Aorta (tissue), 5 donors: ENCODE measurements at places on chromosomes 6 and 20. TPM values are rescaled to one million over a fixed set of nuclear protein-coding genes. Genes with fewer than 3 reads are reported as not detected.

The HCRTR2 gene
- polyA plus RNA-seq = not detected

DNA sequence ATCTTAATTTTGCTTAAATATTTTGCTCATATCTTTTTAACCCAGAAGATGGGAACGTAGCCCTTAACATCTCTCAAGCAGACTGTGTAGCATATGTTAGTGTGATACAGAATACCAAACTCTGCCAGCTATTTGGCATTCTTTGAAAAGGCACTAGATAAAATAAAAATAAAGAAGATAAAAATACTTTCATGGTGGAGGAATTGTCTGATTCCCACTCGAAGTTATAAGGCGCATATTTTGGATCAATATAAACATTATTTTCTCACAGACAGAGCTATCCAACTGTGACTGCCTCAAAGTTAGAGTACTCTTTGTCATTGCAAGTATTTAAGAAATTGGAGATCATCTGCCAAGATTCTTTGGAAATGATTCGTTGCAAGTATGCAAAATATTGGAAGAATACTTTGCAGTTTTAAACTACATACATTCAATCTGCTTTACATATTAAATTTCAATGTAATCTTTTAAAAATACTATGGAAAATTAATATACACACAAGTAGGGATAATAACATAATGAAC lies 10.8 kb upstream of the EEF1E1 start:
- no peak for DNase-seq

- no peak for DNase-seq
Observed at GRCh38 chr6:40492187-40492586, 95.0 kb downstream of the LRFN2 start.

- DNase-seq = no peak
Observed at GRCh38 chr6:22473991-22474682, 95.2 kb upstream of the HDGFL1 start.

The RIN2 gene
- 24.7 TPM for polyA plus RNA-seq

DNA sequence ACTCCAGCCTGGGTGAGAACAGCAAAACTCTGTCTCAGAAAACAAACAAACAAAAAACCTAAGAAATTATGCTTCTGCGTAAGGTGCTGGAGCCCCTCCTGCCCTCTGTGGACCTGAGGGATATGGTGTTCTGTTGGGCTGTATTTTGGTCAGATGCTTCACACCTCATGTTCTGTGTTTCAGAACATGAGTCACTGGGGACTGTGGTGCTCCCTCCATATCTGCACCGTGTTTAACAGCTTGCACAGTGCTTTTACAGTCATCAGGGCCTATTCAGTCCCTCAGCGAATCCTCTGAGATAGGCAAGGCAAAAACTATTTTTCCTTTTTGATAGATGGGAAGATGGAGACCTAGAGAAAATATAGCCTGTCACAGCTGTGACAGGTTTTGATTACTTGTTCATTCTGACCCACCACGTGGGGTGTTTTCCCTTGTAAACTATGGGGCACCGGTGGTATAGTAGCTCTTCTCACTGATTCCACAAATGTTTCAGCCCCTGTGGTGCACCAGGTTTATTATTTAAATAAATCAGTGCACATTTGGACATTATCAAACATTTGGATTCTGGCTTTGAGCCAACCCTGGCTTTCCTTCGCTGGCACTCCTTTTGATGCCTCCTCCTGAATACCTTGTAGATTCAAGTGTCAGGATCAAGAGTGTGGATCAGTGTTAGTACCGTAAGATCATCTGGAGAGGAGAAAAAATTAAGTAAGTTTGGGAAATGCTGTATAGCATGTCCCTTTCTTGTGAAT lies 9.6 kb downstream of the TTPAL start:
- no peak for DNase-seq

DNA sequence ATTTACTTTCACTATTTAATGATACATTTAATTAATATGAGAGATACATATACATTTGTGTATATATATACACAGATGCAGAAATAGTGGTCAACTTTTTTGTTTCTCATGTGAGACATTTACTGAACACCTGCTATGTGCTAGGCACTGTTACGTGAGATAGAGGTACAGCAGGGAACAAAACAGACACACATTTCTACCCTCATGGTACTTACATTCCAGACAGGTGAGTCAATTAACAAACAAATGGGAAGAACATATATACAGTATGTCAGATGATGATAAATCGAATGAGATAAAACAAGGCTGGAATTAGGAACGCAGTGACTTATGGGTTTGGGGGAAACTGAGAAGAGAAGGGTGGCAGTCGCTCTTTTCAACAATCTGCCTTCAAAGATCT lies 5.1 kb downstream of the TFB1M start:
- no peak for DNase-seq

- DNase-seq = no peak
Observed at GRCh38 chr6:152085451-152085921, 278.0 kb downstream of the ESR1 start.

The GJA10 gene
- polyA plus RNA-seq = not detected

GRCh38 chr6:137520520-137520919 lies 26.3 kb upstream of the OLIG3 start:
- no peak for DNase-seq

The ATP6V1G2 gene
- polyA plus RNA-seq = 1.4 TPM

GRCh38 chr20:40991181-40991889 lies 37.3 kb upstream of the TOP1 start:
- DNase-seq = no peak

GRCh38 chr20:23111307-23111943 lies 25.3 kb upstream of the CD93 start:
- DNase-seq = peak; percentile 60

DNA sequence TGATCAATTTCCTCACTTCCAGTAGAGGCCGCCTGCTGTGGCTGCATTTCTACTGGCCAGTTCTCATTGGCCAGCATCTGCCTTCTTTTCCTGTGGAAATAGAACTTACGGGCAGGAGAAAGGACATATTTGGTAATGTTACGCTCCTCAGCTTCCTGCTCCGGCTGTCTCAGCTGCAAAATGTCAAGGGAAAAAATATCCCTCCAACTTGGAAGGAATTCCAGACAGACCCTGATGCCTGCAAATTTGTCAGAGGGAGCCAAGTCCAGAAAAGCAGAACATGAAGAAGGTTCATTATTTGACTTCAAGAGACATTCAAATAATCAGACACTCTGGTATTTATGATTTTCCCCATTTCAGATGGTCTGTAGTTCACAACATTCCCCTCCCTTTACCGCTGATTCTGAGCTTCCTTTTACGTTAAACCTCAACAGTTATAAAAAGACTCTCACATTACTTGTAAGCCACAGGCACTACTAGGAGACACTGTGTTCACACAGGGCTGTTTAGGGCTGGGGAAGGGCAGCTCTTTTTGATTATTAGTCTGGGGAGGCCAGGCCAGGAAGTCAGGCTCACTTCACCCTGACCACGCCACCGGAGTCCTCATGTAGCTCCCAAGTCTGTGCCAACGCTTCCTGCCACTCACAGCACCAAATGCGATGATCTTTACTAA lies 179.6 kb upstream of the CCN2 start:
- DNase-seq = peak; percentile 87

The C20orf141 gene
- polyA plus RNA-seq = not detected

The WFDC10B gene
- 1.7 TPM for polyA plus RNA-seq

GRCh38 chr6:163404825-163405265 lies 9.7 kb upstream of the QKI start:
- peak; percentile 71 for DNase-seq

DNA sequence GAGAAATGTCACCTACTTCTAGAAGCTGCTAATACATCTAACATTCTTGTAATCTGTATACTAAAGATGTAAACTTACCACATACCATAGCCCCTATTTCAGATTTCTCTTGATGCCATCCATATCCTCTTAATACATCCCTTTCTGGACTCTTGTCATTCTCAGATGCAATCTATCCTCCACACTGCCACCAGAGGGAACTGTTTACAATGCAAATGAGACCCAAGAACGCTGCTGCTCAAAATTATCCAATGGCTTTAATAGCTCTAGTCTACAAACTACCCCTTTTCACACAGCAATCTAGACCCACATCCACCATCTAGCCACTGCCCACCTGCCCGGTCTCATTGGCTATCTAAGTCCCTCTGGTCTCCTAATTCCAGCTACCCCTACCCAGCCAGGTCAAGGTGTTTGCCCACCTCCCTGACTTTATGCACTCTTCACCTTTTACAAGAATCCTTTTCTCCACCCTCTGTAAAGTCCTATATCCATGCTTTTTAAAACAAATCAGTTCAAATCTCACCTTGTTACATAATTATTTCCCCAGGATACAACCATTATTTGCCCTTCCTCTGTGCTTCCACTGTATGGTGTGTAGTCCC lies 14.8 kb downstream of the FAXC start:
- no peak for DNase-seq

DNA sequence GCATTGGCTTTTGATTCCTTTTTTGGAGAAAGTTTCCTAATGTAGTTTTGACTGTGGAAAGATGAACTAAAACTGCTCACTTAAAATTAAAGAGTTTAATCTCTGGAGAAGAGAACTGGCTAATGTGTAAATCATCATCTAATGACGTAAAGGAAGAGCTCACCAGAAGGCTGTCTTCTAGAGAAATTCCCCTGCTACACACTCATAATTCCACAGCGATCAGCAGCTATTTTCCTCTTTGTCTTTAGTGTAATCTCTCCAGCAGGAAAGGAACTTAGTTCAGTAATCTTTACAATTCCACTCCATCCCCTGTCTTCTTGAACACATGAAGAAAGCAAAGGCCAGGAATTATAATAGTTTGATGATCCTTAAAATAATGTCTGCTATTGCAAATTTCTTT lies 15.8 kb downstream of the SPTLC3 start:
- no peak for DNase-seq

- no peak for DNase-seq
Observed at GRCh38 chr20:8930726-8931125, 138.2 kb upstream of the PLCB4 start.

The PTCRA gene
- not detected for polyA plus RNA-seq

GRCh38 chr6:17716221-17716620 lies 9.5 kb upstream of the NUP153 start:
- no peak for DNase-seq

The ANKRD66 gene
- not detected for polyA plus RNA-seq

- no peak for DNase-seq
Observed at GRCh38 chr6:129183681-129184301, 300.9 kb downstream of the LAMA2 start.

The GSTA5 gene
- polyA plus RNA-seq = not detected

DNA sequence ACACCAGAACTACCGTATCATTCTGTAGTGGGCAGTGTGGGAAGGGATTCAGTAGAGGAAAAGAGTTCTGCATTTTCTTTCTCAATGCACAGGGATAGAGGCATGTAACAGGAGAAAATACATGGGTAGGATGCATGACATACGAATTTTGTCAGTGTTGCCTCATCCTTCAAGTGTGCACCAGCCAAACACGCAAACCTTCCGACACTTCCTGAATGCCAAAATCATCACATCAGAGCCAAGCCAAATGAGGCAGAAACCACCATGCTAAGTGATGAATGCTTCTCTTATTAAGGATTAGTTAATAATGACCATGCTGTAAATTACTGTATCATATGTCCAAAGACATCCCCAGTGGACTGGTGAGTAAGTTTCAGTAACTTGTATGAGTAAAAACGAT lies 27.3 kb downstream of the RAMACL start:
- DNase-seq = no peak

The PRDM13 gene
- polyA plus RNA-seq = not detected

GRCh38 chr20:36402708-36403107 lies 96.6 kb downstream of the DLGAP4 start:
- DNase-seq = no peak

GRCh38 chr6:137879885-137880745 lies 13.1 kb downstream of the TNFAIP3 start:
- no peak for DNase-seq

GRCh38 chr6:39887692-39888450 lies 46.4 kb downstream of the MOCS1 start:
- DNase-seq = peak; percentile 96

DNA sequence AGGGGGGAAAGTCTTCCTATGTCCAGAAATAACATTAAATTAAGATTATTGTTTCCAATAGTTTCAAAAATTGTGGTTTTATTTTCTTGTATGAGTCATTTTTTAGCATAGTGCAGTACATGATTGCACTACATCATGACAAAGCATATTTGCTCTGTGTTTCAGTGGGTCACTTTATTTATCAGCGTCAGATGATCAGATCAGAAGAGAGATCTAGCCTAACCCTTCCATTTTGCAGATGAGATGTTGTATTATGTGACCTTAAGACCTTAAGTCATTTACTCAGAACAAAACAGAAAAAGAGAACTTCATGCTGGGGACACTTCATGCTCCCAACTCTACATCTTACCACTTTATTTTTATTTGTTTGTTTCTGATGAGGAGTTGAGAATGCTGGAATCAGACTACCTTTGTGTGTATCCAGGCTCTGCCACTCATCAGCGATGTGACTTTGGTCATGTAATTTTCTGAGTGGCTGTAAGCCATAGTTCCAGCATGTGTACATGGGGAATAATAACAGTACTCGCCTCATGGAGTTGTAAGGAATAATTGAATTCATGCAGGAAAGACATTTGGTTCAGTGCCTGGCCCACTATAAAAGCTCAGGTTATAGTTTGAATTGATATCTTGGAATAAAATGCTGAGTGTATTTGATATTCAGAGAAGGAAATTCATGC lies 13.5 kb downstream of the EYA4 start:
- DNase-seq = no peak

The TRIM40 gene
- polyA plus RNA-seq = not detected

The RSPH4A gene
- polyA plus RNA-seq = not detected

The ANKRD6 gene
- polyA plus RNA-seq = 21.4 TPM
